Caki2 (cell line): ENCODE measurements at places on chromosomes 5 and 9. TPM values are rescaled to one million over a fixed set of nuclear protein-coding genes. Genes with fewer than 3 reads are reported as not detected.
A peak's percentile ranks its signal among the peaks of the same experiment; 100 is the strongest.

Gene IER5L
- total RNA-seq = 73.3 and 76.4 TPM in 2 replicates

- DNase-seq = no peak
Measured at GRCh38 chr5:57324181-57324580, 150.3 kb downstream of the GPBP1 start.

Gene PRR16
- 2.2 and 4.5 TPM in 2 replicates for total RNA-seq

Gene FOXD4L5
- total RNA-seq = not detected in 2 replicates

DNA sequence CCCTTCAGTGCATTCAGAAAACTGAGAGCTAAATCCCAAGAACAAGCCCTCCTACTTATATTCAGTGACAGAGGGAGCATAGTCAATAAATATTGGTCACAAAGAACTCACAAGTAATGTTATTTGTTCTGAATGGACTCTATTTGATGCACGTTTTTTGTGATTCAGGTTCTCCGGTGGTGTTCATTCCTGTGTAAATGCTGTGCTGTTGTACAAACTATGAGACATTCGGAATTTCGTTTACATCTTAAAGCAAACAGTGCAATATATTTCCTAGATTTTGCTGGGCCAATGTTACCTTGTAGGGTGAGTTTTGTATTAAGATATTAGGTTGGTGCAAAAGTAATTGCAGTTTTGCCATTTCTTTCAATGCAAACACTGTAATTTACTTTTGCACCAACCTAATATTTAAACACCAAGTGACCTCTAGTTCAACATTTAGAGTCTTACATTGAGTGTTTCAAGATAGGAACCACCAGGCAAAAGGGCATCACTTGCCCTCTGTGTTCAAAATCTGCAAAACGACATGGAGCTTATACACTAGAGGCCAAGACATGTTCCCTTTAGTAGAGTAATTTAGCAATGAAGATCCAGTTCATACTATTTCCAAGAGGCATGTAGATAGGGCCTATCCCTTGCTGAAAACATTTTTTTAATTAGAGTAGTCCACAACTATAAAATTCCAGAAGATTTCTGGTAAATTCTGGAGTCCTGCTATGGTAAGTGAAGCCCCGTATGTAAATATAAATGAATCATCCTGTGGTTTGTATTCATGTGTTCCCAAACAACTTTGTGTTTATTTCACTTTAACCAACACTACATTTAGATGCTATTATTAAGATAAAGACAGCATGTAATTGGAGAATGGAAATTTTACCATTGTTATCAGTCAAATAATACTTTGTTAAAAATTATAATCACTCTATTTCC, 444.0 kb upstream of the PTGER4 start:
- DNase-seq = no peak

Gene MAMDC2
- total RNA-seq = 0.26 and 3.1 TPM in 2 replicates

Gene TRIM7
- 56.2 and 62.2 TPM in 2 replicates for total RNA-seq

Gene CAMK2A
- not detected in 2 replicates for total RNA-seq

DNA sequence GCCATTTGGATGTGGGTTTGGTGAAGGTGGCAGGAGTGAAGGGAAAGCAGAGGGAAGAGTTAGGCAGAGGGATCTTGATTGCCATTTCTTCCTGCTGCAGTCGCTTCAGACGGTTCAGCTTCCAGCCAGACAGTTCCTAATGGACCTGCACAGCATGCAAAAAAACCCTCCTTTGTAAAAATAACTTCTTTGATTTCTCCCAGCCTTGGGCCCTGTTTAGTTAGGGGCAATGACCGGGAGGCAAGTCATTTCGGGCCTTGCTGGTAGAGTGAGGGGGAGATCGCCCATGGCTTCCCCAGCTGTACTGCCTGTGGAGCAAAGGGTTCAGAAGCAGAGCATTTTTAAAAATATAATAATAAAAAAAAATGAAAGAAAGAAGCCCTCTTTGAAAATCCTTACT, 67.2 kb upstream of the TLE1 start:
- no peak for DNase-seq

DNA sequence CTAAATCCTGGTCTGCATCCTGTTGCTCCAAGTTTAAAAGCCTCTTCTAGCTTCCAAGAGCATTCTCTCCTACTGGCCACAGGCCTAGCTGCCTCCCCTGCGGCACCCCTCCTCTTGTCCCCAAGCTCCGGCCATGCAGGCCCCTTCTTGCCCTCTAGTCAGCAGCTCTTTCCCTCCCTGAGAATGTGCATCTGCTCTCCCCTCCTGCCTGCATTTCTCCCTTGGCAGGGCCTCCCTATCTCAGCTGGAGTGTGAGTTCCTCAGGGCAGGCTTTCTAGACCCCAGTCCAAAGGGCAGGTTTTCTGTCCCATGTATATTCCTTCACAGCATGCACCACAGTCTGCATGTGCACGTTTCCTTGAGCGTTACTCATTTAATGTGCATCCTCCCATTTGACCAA, 24.6 kb upstream of the BARX1 start:
- no peak for DNase-seq

Gene CNTNAP3B
- 10.6 and 12.6 TPM in 2 replicates for total RNA-seq

GRCh38 chr5:112005623-112005930, 248.6 kb upstream of the NREP start:
- peak; percentile 4 for DNase-seq

GRCh38 chr9:38211002-38211401, 142.0 kb upstream of the SHB start:
- DNase-seq = no peak

DNA sequence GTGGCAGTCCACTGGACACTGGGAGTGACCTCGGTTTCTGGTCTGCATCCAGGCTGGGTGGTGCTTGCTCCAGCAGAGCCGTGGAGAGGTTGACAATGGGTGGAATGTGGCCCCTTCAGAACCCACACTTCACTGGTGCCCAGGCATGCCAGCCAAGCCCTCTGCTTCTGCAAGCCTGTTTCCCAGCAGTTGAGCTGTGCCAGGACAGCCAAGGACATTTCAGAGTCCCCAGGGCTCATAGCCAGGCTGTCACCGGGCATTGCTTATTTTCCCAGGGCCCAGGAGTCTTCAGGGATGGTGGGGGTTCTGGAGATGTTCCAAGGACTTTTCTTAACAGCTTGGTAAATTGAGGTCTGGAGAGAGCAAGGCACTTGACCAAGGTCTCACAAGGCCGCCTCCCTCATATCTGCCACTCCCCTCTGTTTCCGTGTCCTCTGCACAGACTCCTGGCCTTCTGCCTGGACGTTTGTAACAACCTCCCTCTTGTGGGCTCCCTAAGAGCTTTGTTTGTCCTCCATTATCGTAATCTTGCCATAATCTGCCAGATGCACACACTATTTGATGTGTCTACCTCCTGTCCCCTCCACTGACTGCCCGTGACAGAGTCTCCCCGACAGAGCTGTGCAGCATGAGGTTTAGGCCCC, 3.8 kb upstream of the NDST1 start:
- no peak for DNase-seq

Gene OLFM1
- 2.6 and 3.7 TPM in 2 replicates for total RNA-seq

GRCh38 chr5:39850291-39850690, 425.5 kb upstream of the DAB2 start:
- DNase-seq = no peak

DNA sequence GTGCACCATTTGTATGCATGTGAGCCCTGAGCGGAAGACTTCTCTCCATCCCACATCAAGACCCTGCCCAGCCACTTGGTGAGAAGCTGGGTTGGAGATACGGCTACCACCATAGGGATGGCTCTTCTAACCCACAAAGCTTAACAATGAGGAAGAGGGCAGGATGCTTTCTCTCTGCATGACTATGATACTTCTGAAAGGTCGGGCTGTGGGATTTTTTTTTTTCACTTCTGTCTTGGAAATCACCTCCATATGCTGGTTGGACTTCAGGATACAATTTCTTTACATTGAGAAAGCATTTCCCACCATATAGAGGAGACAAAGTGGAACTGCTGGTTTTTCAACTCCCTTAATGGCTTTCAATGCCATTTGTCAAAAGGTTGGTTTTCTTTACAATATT, 30.5 kb downstream of the ZNF366 start:
- DNase-seq = no peak

Gene PCDHGB1
- total RNA-seq = 0.06 TPM in 1 of 2 replicates, not detected in the other

Gene ABCA1
- total RNA-seq = 25.4 and 27.4 TPM in 2 replicates

Gene EXOC3
- 12.0 and 21.9 TPM in 2 replicates for total RNA-seq

GRCh38 chr5:87876616-87877015, 392.0 kb downstream of the TMEM161B start:
- no peak for DNase-seq

DNA sequence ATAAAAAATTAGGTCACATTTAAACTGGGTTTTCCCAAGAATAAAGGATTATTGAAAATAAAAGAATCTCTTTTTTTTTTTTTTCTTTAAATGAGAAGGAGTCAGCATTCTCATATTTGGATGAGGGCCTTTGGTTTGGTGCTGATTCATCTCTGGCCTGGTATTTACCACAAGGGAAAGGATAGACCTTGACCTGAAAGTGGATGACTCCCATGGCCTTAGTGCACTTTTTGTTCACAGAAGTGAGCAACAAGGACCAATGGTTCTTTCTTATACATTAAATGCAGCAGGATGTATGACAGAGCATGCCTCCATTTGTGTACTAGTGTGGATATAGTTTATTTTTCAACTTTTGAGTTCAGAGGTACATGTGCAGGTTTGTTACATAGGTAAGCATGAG, 6.9 kb downstream of the YTHDC2 start:
- DNase-seq = no peak

DNA sequence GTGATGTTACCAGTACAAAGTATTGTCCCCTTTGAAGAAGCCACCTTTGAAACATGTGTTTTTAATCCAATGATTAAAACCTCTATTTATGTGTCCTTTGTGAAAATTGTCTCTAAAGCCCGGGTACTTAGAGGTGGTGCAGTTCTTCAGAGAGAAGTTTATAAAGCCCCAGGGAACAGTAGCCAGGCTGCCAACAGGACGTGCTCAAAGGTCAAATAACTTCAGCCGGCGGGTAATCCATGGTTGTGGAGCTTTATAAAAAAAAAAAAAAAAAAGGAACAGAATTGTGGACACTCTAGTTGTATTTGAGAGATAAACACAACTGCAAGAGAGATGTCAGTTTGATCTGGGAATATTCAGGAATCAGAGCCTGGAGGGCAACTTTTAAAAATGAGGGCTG, 57.9 kb upstream of the CTNND2 start:
- DNase-seq = no peak

Gene PIP5K1B
- not detected in 2 replicates for total RNA-seq

- no peak for DNase-seq
Measured at GRCh38 chr9:121269642-121270254, 1.8 kb downstream of the GSN start.
